ENCODE measurements at places on chromosomes 12 and 14. TPM values are rescaled to one million over a fixed set of nuclear protein-coding genes. Genes with fewer than 3 reads are reported as not detected.

- no peak for DNase-seq
Measured at GRCh38 chr12:99267038-99267437, 380.5 kb upstream of the GARIN6 start.

DNA sequence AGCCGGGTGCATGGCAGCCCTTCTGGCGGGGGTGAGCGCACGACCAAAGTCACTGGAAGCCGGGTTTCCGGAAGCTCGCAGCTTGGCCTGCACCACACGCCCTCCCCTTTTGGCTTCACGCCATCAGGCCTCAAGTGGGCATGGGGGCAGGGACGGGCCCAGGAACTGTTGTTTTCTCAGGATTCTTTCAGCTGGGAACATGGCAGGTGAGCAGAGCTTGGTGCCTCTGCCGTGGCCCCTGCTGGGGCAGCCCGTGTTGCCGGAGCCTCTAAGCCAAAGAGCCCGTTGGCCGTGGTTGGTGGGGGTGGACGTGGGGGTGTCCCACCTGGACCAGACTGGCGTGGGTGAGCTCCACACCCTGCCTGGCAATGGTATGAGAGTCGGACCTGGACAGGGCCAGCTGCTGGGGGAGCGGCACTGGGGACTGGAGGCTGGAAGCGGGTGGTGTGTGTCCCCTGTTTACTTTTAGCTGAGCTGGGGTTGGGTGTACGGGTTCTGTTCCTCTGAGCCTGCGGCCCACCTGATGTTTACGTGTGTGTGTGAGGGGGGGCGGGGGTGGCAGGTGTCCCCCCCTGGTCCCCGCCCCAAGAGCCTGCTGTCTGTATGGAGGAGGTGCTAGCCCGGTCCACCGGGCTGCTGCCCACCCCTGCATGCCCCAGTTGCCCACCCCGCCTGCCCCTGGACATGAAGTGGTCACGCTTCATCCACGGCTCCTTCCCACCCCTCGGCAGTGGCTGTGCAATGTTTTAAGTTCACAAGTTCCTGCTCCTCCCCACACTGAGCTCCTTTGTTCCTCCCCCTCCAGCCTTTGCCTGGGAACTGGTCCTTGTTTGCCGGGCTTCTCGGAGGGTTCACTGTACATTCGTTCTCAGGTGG is 28.7 kb upstream of the PLD4 start:
- no peak for DNase-seq

GRCh38 chr12:121781998-121782979 is 11.2 kb downstream of the RHOF start:
- no peak for DNase-seq

DNA sequence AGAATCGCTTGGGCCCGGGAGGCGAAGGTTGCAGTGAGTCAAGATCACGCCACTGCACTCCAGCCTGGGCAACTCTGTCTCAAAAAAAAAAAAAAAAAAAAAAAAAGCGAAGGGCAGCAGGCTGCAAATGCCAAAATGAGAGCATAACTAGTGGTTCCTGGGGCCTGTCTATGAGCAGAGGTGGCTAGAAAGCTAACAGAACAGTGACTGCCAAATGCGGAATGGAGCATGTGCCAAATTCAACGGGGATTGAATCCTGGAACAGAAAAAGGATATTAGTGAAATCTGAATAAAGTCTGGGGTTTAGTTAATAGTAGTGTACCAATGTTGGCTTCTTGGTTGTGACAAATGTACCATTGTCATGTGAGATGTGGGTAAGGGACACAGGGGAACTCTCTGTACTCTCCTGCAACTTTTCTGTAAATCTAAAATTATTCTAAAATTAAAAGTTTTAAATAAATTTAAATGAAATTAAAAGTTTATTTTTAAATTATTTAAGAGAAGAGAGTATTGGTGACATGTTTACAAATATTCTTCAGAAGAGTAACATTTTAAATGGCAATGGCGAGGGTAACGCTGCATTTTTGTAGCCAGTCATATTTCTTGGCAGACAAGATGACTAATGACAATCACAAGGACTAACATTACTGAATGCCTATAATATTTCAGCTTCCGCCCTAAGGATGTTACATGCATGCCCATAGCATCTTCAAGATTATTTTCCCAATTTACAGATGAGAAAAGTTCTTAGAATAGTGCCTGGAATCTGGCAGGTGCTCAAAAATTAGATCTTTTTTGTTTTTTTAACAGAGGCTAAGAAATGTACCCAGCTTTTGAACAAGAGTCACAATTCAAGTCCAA is 28.9 kb upstream of the NUDT4 start:
- DNase-seq: no peak

GRCh38 chr12:65189028-65189718 is 19.8 kb downstream of the LEMD3 start:
- no peak for DNase-seq

GRCh38 chr12:71475280-71475679 is 35.7 kb downstream of the LGR5 start:
- no peak for DNase-seq

DNA sequence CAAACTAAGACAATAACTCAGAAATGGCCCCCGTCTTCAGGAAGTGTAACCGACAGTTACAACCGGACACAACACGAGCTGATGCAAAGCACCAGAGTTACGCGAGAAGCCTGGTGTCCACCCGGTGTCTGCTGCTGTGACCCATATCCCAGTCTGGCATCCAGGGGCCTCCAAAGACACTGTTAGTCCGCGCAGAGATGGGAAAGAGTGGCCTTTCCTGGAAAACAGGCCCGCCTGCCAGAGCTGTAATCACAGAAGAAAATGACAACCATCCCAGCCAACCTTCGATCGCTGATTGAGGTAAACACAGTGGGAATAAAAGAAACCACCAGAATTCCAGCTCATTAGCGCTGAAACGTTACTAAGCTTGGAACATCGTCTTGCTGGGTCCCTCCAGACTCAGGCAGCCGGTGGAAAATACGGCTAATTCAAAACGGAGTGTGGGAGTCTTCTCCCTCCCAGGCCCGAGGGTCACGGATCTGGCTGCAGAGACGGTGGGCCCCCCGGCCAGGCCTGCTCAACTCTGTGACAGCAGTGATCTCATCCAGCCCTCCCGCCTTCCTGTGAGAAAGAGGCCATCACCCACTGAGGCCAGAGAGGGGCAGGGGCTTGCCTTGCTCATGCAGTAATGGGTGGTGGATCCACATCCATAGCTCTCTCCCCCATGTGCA is 273.9 kb upstream of the RTL1 start:
- no peak for DNase-seq

Gene DEGS2
- not detected for total RNA-seq

Gene SLC4A8
- total RNA-seq: 0.78 TPM

Gene C12orf50
- not detected for total RNA-seq

Gene LHX5
- not detected for total RNA-seq

Measured in RPMI7951 (cell line).